Foreskin fibroblast (primary cell): ENCODE measurements at places on chromosomes 5 and 9.

DNA sequence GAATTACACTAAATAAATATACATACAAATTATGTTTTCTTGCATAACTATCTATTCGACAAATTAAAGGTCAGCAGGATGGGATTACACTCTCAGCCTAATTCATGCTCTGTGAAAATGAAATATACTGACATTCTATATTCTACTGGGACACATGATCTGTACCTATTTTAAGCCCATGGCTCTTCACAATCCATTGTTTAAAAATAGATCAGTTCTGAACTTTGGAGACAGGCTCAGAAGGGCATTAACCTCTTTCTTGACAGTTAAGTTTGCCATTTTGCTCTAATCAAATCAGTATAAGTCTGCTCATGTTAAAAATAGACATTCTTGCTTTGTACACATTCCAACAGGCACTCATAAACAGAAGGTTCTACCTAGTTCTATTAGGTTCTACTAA, 361.2 kb downstream of the HCN1 start:
- no peak for DNase-seq

- DNase-seq, result no peak
Measured at GRCh38 chr5:7793895-7794294, 57.0 kb downstream of the CFAP90 start.

- no peak for DNase-seq
Measured at GRCh38 chr5:163563112-163563511, 57.7 kb downstream of the MAT2B start.

DNA sequence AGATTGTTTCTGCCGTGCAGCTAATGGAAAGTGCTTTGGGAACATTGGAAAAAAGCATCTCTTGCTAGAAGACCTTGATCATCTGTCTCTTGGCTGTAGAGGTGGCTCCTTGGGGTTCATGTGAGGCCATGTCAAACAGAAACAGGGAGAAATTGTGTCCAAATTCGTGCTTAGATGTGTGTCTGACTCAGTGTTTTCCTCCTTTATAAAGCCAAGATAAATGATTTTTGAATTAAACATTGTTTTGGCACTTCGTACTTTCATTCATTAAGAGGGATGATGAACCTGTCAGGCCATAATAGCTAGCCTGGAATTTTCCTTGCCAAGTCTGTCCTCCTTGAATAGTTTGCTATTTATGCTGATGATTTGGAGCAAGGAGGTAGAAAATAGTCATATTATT, 143.8 kb downstream of the FBXL7 start:
- DNase-seq, result no peak

- DNase-seq, result peak; percentile 12
Measured at GRCh38 chr9:14313378-14313940, 482 bp downstream of the NFIB start.

DNA sequence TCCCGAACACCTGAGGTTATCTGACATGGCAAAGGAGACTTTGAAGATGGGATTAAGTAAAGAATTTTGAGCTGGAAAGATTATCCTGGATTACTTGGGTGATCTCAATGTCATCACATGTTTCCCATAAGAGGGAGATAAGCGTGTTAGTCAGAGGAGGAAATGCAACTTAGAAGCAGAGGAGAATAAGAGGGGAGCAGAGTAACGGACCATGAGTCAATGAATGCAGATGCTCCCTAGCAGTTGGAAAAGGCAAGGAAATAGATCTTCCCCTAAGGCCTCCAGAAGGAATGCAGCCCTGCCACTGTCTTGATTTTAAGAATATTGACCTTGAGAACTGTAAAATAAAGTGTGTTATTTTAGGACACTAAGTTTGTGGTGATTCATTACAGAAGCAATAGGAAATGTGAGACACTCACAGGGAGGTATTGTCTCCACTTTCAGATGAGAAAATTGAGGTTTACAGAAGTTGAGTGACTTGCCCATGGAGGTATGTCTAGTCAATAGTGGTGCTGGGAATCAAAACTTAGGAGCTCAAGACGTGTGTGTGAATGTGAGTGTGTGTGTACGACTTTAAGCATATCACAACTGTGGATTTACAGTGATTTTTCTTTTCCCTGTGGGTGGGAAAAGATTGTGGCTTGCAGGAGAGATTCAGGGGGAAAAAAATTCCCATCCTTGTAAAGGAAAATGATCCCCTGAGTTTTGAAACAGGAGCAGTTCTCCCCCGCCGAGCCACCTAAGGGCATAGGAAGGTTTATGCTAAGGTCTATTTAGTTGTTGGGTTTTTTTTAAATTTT, 125.3 kb downstream of the TRIM32 start:
- DNase-seq, result no peak

GRCh38 chr5:14399054-14399692, 182.4 kb upstream of the OTULINL start:
- DNase-seq, result peak; percentile 81

GRCh38 chr9:127485995-127486394, 34.7 kb downstream of the LRSAM1 start:
- DNase-seq, result no peak

GRCh38 chr9:36049408-36049807, 12.7 kb downstream of the RECK start:
- no peak for DNase-seq

DNA sequence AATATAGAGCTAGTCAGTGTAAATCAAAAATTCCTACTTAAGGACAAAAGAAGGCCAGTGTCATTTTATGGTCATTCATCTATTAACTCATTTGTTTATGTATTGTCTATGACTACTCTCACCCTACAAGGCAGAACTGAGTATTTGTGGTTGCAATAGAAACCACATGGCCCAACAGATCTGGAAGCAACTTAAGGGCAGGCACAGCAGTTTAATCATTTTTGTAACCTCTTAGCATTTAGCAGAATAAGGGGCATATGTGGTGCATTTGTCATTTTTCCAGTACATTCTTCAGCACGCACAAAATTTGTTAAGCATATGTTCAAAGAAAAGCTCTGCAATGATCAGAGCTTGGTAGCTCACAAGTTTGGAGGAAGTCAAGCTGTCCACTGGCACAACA, 1.1 kb downstream of the FKBP15 start:
- peak; percentile 72 for DNase-seq

DNA sequence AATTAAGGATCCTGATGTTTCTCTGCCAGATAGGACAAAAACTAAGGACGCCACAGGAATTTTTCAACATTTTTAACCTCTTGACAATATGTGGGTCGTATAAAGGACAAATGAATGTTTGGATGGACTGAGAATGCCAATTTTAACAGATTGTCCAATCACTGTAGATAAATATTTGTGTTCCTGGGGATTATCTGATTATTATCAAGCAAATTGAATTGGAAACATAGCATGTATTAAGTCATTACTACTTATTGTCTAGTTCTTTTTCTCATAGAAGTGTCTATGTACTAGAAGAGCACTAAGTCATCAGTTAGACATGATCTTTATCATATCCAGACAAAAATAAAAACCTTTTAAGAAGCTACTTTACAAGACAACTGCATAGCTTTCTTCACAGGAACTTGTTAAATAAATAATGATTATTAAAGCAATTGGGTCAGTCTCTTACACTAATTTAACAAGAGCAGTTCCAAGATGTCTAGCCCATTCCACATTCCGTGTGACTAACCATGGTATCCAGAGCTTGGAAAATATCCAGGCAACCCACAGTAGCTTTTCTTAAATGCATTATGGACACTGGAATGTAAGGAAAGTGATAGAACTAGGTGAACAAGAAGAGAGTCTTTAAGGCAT, 127.5 kb upstream of the CDKN2B start:
- peak; percentile 77 for DNase-seq

DNA sequence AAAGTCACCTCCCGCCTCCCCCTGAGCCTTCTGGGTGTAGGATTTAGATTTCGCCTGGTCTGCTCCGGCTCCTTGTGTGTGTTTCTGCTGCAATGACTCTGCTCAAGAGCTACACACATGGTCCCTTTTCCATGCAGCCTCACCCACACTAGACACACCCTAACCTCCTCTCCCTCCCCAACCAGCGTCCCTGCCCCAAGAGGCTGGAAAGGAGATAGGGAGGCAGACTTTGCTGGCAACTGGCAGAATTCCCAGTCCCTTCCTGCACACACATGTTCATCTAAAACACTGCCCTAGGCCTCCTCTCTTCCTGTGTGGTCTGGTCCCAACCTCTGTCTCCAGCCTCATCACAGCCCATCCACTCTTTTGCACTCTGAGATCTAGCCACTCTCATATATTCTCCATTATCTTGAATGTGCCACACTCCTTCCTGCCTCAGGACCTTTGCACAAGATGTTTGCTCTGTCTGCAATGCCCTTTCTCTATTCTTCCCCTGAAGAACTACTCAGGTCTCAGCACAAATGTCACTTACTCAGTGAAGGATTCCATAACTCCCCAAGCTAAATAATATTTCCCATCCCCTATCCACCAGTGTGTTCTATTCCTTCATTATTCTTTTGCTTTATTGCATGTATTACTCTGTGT, 253.8 kb downstream of the CDK5RAP2 start:
- DNase-seq, result no peak

GRCh38 chr5:172509405-172509781, 55.1 kb upstream of the SH3PXD2B start:
- no peak for DNase-seq

DNA sequence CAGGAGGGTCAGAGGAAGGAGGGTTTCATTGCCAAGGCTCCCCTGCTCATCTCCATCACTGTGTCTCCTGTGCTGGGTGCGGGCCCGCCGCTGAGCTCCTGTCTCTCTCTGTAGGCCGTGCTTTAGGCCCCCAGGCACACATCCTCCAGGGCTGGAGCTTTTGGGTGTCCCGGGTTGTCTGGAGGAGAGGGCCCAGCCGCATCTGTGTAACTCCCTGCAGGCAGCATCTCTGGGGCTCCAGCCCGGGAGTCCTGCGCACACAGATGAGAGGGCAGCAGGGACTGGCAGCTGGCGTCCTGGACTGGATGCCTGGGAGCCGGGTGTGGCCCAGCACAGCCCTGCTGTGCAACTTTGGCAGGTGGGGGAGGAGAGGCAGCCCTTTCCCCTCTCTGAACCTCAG, 40.2 kb downstream of the LRSAM1 start:
- DNase-seq, result peak; percentile 22

- no peak for DNase-seq
Measured at GRCh38 chr9:117242082-117242481, 172.8 kb downstream of the ASTN2 start.

DNA sequence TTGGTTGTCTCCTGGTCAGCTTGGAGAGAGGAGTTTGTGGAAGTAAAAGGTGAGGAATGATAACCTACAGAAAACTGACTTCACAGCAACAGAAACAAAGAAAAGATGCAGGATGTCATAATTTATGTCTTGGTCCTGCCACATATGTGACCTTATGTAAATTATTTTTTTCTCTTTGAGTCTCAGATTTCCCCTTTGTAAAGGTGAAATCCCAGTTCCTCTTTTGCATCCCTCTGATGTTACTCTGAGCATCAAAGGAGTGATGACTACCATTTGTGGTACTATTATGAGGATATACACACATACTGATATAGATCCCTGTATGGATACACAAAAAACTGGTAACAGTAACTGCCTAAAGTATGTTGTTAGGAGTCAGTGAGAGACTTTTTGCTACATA, 1.4 kb upstream of the THG1L start:
- no peak for DNase-seq

DNA sequence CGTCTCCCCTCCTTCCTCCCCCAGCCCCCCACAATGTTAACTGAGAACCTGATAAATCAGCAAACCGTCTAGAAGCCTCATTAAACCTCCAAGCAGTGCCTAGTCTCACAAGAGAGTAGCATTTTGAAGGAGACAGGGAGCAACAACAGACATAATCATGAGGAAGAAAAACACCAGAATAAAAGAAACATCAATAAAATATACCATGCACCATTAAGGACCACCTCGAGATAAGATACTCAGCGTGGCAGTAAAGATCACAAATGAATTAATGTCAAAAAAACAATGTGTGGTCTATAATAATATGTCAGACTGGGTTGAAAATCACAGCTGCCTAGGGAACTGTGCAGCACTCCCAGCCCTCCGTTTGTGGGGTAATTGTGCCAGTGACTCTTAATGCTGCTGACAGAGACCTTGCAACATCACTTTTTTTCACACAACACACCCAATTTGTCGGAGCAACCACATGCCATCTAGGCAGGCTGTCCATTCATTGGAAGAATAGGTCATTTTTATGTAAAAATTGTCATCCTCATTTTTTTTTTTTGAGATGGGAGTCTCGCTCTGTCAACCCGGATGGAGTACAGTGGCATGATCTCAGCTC, 450.8 kb upstream of the WWC1 start:
- DNase-seq, result no peak

DNA sequence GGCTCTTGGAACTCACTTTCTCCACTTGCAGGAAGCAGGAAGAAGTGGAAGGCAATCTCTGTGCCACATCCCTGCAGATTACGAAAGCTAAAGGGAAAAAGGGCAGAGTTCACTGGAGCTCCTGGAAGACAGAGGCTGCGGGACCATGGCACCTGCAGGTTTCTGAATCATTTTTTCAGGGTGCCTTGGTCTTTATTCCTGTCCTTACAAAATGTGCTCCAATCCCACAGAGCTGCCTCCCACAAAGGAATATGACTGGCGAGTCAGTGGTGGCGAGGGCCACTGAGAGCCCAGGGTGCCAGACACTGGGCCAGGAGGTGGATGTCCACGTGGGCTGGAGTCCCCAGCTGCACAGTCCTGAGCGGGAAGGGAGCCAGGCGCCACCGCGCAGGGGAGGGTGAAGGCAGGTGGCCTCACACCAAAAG, 183.0 kb downstream of the FANCC start:
- DNase-seq, result no peak

DNA sequence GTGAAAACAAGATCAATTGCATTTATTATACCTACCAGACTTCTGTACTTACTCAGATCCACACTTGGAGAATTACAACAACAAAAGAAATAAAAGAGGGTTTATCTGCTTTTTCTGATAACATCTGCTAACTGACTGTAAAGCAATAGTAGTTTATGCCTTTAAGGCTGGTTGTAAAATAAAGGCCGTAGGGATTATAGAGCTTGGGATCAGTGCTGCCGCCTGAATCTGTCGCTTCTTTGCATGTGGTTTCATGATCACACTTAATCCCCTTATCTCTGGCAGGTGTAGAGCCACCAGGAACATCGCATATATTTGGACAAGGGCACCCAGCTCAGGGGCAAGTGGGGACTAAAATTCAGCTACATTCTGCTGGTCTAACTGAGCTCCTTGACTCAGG, 146.7 kb downstream of the CCDC192 start:
- DNase-seq, result no peak

GRCh38 chr5:66356011-66356565, 212.0 kb downstream of the SREK1 start:
- DNase-seq, result peak; percentile 4

DNA sequence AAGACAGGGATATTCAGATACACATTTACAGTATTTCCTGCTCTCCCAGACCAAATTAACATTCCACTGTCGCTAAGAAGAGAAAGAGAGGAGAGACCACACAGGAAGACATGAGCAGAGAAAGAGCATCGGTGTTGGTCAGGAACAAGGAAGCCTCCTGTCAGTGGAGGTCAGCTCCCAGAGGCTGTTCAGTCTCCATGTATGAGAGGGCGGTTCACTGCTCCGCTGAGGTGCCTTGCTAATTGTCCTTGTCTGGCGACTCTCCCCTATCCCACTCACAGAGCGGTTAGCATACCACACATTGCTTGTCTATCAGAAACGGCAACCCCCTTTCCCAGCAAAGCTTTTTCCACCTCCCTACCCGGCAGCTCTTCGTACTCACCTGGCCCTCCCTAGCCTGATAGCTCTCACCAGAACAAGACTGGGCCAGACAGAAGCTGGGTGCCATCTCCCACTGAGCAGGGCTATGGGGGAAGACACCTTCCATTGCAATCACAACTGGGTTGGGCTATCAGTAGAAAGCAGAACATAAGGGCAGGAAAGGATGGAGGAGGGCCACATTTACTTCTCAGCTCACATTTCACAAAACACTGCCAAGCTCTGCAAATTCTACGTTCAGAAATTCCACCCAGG, 58.6 kb upstream of the LMNB1 start:
- no peak for DNase-seq
